Cardiac septum (tissue), 1 donor: ENCODE measurements at places on chromosomes 11 and 22. TPM values are rescaled to one million over a fixed set of nuclear protein-coding genes. Genes with fewer than 3 reads are reported as not detected.

The SNX19 gene
- total RNA-seq, result 45.9 TPM

The NELL1 gene
- total RNA-seq, result not detected

The GAB2 gene
- 42.9 TPM for total RNA-seq

DNA sequence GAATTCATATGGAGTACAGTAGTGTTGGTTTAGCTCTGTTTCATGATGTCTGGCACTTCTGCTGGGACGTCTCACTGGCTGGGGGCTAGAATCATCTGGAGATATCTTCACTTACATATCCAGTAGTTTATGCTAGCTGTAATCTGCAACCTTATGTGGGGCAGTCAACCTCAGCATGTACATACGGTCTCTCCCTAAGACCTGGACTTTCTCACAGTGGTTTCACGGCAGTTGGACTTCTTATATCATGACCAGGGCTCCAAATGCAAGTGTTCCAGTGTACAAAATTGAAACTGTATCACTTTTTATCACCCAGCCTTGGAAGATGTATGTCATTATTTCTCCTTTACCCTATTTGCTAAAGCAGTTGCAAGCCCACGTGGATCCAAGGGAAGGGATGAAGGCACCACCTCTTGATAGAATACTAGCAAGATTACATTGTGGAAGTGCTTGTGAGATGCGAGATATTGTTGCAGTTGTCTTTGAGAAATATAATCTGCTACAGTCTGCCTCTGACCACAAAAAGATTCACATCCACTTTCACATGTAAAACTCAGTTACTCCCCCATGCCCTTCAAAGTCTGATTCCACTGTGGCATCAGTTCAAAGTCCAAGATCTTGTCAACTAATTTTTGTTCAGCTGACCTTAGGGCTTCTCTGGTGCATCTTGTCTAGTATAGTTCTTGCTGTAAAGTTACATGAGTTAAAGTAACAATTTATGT, 316.6 kb upstream of the NCAM1 start:
- no peak for DNase-seq

DNA sequence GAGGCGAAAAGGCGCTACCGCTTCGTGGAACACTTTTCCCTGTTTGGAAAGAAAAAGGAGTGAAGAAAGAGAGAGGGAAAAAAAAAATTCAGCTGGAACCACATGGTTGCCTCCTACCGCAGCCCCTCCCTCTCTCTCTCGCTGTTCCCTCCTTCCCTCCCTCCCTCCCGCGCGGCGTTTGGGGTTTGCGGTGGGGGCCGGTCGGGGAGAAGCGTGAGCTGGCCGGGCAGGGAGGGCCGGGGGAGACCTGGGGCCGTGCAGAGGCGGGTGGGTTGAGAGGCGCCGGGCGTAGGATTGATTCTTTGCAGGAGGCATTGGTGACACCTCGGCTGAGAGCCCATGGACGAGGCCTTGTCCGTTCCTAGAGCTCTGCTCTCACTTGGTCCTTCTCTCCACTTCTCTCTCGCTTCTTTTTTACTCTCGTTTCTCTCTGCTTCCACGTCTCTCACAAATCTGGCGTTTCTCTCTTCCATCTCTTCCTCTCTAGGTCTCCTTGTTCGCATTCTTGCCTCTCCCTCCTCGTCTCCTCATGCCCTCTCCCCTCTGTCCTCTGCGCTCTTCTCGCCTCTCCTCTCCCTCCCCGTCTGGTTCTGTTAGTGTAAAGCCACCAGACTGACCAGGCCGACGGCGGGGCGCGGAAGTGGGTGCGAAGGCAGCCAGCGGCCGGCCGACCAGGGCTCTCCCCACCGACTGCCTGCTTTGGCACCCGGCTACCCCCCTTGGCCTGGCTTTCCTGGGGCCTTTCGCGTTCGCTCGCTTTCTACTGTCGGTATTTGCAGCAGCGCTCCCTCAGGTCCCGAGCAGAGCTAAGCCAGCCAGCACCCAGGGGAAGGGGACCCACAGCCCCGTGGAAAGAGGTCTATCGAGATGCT, at the start of gene CLMP:
Gene CLMP (minus strand): TSS at position 61 of the 872 bp plus-strand sequence. CDS start 308 bp downstream, outside the sequence.
- no peak for DNase-seq

GRCh38 chr22:49659281-49659923, 168.3 kb downstream of the BRD1 start:
- peak; percentile 68 for DNase-seq

DNA sequence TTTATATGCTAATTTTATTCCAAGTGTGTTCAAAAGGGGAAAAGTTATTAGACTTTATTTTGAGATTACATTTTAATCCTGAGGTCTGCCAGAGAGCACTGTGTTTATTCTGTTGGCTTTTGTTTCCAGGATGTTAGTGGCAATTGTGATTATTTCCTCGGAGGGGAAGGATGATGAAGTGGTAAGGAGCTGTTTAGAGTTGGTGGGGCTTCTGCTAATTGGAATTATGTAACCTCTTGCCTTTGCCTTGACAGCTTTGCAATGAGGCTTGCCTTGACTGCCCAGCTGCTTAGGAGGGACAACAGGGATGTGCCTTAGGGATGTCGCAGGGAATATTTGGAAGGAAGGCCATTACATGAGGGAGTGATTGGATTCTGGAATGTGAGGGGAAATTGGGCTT, 89.7 kb upstream of the E2F8 start:
- DNase-seq, result no peak
